ENCODE measurements at places on chromosomes 7 and 10. TPM values are rescaled to one million over a fixed set of nuclear protein-coding genes. Genes with fewer than 3 reads are reported as not detected.

UBTD1 gene
- 24.9 TPM for polyA plus RNA-seq

NRCAM gene
- polyA plus RNA-seq: 2.6 TPM

OR9A2 gene
- not detected for polyA plus RNA-seq

ERVW-1 gene
- polyA plus RNA-seq: not detected

CHCHD3 gene
- 42.8 TPM for polyA plus RNA-seq

NUTM2B gene
- 0.39 TPM for polyA plus RNA-seq

AVPI1 gene
- 27.8 TPM for polyA plus RNA-seq

DRGX gene
- not detected for polyA plus RNA-seq

FAM170B gene
- not detected for polyA plus RNA-seq

PCLO gene
- polyA plus RNA-seq: under 0.01 TPM

PPP1R17 gene
- not detected for polyA plus RNA-seq

COL28A1 gene
- 3.0 TPM for polyA plus RNA-seq

SYT15B gene
- polyA plus RNA-seq: 0.45 TPM

AKR1B1 gene
- polyA plus RNA-seq: 41.7 TPM

HECTD2 gene
- 5.6 TPM for polyA plus RNA-seq

MKLN1 gene
- 6.5 TPM for polyA plus RNA-seq

OR6V1 gene
- not detected for polyA plus RNA-seq

HEPACAM2 gene
- polyA plus RNA-seq: 0.48 TPM

CALN1 gene
- 0.12 TPM for polyA plus RNA-seq

BAMBI gene
- 2.0 TPM for polyA plus RNA-seq

GATAD1 gene
- 16.6 TPM for polyA plus RNA-seq

FZD8 gene
- 2.2 TPM for polyA plus RNA-seq

SPACDR gene
- not detected for polyA plus RNA-seq

WBP1L gene
- polyA plus RNA-seq: 13.4 TPM

ANXA8L1 gene
- polyA plus RNA-seq: 5.6 TPM

HOXA4 gene
- 4.9 TPM for polyA plus RNA-seq

PRPS1L1 gene
- not detected for polyA plus RNA-seq

SLC29A4 gene
- polyA plus RNA-seq: 8.0 TPM

CFAP70 gene
- polyA plus RNA-seq: 3.0 TPM

HOXA2 gene
- 0.92 TPM for polyA plus RNA-seq

SNX10 gene
- polyA plus RNA-seq: 4.6 TPM

CALHM3 gene
- 0.37 TPM for polyA plus RNA-seq

LRIT1 gene
- polyA plus RNA-seq: not detected

PLEKHS1 gene
- not detected for polyA plus RNA-seq

ELN gene
- 142 TPM for polyA plus RNA-seq

CELF2 gene
- polyA plus RNA-seq: 26.0 TPM

ARID5B gene
- 59.6 TPM for polyA plus RNA-seq

TRIM8 gene
- polyA plus RNA-seq: 174 TPM

BTBD16 gene
- 0.04 TPM for polyA plus RNA-seq

TYW1B gene
- polyA plus RNA-seq: 0.79 TPM

PRXL2A gene
- 243 TPM for polyA plus RNA-seq

CD36 gene
- polyA plus RNA-seq: 612 TPM

NPSR1 gene
- polyA plus RNA-seq: not detected

LHFPL3 gene
- not detected for polyA plus RNA-seq

VPS41 gene
- 14.6 TPM for polyA plus RNA-seq

GHRHR gene
- polyA plus RNA-seq: not detected

GBX1 gene
- not detected for polyA plus RNA-seq

AGR3 gene
- 4.4 TPM for polyA plus RNA-seq

NPC1L1 gene
- polyA plus RNA-seq: 0.34 TPM

CFAP58 gene
- not detected for polyA plus RNA-seq

ZNF736 gene
- polyA plus RNA-seq: 1.7 TPM

SFR1 gene
- polyA plus RNA-seq: 9.6 TPM

INA gene
- 1.1 TPM for polyA plus RNA-seq

SPDYE1 gene
- polyA plus RNA-seq: not detected

OLAH gene
- polyA plus RNA-seq: 1.0 TPM

PTPN20 gene
- polyA plus RNA-seq: 0.34 TPM
